ENCODE measurements at places on chromosomes 6 and 20.

- peak; percentile 44 for DNase-seq
These were observed 81.0 kb downstream of the GPX5 start for GRCh38 chr6:28606424-28607391.

- no peak for DNase-seq
These were observed 123.7 kb downstream of the RCAN2 start for GRCh38 chr6:46367354-46368168.

DNA sequence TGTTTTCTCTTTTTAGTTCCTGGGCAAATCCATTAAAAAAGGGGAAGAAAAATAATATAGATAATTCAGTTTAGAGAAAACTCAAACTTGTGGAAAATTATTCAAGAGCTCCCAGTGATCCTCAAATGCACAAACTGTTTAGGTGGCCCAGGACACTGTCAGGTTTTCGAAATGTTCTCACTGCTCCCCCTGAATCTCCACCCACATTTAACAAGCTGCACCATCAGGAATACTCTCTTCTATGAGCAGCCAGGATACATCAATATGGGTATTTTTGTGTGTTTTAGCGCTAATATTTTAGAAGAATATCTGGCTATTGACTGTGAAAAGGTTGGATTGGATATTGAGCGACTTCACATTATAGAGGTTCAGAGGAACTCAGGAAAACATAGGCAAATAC lies 43.9 kb downstream of the OR2B2 start:
- DNase-seq, result no peak

- DNase-seq, result no peak
These were observed 113.8 kb upstream of the ARMC2 start for GRCh38 chr6:108734271-108734922.

- no peak for DNase-seq
These were observed 2.1 kb downstream of the HLA-DQB1 start for GRCh38 chr6:32664354-32664753.

DNA sequence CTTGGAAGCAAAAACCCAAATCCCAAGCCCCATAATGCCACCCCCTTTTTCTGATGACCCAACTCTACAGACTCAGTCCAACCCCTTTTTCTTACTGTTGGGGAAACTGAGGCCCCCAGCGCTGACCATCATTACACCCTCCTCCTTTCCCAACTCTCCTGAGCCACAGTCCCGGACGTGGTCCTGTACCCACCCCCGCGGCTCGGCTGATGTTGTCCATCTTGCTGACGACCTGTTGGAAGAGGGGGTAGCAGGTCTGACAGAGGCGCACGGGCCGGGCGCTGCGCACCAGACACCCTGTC lies 533 bp downstream of the OSTM1 start:
- DNase-seq, result no peak

- DNase-seq, result no peak
These were observed 935.1 kb downstream of the KIF16B start for GRCh38 chr20:15637950-15638754.

DNA sequence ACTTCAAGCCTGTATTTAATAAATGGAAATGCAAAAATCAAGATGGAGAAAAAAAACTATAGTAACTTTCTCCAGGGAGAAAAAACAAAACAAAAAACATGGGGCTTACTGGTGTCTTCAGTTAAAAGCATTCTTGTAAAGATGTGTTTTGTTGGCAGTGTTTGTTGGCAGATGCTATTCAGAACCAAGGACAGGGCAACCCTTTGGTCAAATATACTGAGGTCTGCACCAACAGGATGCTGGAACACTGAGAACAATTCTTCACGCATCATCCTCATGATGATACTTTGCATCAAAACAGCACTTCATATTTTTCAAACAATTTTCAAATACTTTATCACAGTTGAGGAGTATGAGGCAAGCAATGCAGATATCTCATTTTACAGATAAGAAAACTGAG lies 63.7 kb upstream of the CBLN4 start:
- DNase-seq, result no peak

DNA sequence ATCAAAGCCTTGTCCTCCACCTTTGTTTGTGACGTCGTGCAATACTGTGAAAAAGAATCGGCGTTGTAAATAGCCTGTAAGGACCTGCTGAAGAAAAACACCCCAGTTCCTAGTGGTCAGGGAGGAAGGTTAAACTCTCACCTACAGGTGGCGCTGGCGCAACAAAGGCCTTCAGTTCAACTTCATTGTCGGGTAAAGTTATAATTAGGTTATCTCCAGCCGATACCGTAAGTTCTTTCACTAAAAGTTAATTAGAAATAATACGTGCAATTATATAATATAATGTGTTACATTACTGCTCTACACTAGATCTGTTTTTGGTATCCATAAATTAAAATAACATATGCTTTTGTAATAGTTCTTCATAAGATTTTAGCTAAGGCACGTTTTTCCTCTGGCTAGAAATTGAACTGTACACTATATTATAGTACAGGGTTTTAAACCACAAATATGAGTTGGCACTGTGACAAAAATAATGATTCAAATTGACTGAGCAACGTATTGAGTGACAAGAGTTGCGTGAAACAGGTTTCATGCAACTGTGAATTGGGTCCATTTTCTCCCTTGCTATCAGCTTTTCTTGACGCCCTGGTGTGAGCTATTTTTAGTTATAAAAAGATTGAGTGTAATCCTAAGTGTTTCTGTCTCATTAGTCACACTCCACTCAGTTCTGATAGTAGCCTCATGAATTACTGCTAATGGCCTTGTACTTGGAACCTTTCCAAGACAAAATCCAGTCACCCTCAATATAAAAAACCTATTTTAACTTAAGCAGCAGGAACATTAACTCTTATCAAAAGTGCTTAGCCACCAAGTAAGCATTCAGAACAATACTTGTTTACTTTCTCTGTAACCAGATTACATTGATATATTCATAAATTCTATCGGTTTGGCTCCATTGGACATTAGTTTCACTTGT lies 62.3 kb downstream of the KIAA0319 start:
- DNase-seq, result peak; percentile 44

- no peak for DNase-seq
These were observed 4.7 kb downstream of the BTN2A2 start for GRCh38 chr6:26387565-26387964.

DNA sequence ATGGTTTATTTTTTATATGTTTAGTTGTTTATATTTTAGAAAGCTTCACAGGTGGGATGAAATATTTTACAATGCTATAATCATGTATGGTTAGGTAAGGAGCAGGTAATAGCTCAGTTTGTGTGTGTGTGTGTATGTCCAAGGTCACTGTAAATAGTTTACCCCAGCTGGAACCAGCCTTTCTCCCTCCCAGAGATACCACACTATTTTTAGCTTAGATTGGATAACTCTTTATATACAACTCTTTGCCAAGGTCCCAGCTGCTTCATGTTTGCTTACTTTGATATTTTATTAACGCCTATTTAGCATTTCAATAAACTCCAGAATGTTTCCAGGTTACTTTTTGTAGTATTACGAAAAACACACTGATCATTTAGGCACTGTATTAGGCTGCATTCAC lies 1.8 kb upstream of the PEX7 start:
- DNase-seq, result no peak

GRCh38 chr20:61499859-61500554 lies 247.9 kb downstream of the CDH4 start:
- DNase-seq, result no peak

DNA sequence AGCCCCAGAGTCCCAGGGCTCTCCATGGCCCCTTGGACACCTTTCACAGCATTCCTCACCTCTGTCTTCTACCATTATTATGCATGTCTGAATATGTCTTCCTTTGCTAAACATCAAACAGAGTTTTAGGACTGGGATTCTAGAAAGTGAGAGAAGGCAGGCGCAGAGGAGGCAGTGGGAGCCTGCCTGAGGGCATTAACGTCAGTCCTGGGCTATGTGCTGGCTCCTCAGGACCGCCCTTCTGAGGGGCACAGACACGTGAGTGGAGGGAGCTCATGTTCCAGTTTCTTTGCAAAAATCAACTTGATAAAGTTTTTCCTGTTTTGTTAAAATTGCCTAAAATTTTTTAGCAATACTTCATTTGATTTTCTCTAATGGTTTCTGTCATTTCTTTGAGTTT lies 38.0 kb downstream of the C6orf15 start:
- no peak for DNase-seq

DNA sequence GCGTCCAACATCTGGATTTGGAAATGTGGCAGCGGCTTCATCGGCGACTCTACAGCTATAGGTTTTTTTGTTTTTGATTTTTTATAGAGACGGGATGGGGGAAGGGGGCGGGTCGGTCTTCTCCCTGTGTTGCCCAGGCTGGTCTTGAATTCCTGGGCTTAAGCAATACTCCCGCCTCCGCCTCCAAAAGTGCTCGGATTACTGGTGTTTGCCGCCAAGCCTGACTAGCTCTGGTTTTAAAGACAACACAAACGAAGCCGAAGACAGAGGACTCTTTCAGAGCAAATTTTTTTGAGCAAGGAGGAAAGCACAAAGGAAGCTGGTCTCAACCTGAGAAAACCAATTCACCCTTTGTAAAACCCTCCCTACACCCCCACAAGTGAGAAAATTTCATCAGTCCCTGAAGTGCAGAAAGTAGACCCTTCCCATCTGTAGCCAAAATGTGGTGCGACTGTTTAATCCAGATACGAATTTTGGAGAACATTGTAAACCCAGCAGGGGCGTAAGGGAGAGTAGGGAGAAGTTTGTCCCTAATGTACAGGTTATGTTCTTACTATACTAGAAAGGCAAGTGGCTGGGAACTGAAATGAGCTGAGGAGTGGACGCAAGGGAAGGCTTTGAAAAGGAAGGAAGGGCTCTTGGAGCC lies 185.9 kb downstream of the TRIM27 start:
- no peak for DNase-seq

- DNase-seq, result no peak
These were observed 394.4 kb upstream of the ADGRB3 start for GRCh38 chr6:68240726-68241125.

DNA sequence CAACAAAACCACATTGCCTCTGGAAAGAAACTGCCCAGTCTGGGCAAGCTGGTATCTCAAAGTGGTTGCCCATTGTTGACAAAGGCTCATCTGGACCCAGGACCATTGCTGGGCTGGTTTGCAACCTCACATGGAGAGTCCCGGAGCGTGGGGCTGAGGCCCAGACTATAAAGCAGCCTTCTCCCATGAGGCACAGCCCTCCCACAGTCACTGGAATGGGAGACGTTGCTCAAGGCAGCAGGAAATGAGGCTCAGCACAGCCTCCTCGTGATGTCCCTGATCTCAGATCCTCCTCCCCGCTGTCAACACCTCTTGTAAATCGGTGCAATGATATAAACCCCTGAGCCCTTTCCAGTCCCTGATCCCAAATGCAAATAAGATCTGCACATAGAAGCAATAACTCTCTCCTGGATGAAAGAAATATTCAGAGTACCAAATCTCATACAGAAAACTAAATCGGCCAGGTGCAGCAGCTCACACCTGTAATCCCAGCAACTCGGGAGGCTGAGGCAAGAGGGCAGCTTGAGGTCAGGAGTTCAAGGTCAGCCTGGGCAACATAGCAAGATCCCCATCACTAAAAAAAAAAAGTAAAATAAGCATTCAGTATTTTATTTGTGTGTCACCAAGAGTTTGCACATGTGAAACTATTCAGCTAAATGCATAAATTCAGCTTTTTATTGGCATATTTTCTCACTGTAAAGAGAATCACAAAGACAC lies 103.0 kb upstream of the RREB1 start:
- no peak for DNase-seq

- no peak for DNase-seq
These were observed 78.7 kb downstream of the NCOA7 start for GRCh38 chr6:125869427-125869826.

- no peak for DNase-seq
These were observed 141.0 kb downstream of the BCAS1 start for GRCh38 chr20:53929399-53929798.

- no peak for DNase-seq
These were observed 234.1 kb downstream of the TMEM242 start for GRCh38 chr6:157089258-157089657.

DNA sequence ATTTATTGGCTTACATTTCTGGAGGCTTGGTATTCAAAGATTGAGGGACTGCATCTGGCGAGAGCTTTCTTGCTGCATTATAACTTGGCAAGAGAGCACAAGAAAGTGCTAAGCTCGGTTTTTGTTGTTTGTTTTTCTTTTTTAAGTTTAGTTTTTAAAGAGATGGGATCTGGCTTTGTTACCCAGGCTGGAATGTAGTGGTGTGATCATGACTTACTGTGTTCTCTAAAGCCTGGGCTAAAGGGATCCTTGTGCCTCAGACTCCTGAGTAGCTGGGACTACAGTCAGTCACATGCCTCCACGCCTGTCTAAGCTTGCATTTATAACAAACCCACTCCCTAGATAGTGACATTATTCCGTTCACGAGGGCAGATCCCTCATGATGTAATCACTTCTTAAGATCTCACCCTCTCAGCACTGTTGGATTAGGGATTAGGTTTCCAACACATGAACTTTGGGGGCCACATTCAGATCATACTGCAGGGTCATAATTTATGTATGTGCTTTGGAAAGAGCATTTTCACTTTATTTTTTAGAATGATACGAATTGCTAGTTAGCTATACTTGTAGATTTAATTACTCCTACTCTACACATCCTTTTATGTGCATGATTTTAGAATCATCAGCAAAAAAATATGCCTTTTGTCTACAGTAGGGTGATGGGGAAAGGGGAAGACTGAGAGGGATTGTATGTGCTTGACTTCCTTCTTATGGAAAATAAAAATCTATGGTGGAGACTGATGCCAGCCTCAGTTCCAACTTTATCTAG lies 167.8 kb downstream of the JARID2 start:
- DNase-seq, result no peak

DNA sequence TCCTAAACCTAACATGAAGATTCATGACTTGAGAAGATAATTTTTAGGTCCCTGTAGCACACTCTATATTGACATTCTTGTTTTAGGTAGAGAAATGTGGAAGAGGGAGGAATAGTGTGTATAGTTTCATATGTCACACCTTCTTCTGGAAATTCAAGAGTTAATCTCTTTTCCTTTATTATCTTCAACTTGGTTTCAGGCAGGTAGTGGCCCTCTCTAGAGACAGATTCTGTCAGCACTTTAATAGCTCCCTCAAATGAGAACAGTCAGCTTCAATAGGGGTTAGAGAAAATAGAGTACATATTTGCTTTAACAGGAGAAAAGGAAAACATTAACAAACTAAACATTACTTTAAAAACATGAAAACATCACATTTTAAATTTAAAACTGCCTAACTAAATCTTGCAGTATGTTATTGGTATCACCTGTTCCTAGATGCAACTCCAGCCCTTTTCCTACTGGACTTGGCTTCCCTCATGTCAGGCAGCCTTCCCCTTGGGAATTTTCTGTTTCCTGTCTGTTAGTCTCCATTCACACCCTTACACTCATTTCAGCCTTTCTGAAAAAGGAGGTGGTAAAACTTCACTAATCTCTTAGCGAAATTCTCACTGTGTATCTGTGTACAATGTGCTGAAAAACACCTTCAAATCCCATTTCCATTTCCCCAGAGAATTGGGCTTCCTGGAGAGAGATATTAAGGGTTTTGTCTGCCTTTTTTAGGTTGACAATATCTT lies 192.3 kb upstream of the RNF217 start:
- DNase-seq, result no peak

GRCh38 chr6:72642435-72642834 lies 20.6 kb downstream of the KCNQ5 start:
- DNase-seq, result no peak

DNA sequence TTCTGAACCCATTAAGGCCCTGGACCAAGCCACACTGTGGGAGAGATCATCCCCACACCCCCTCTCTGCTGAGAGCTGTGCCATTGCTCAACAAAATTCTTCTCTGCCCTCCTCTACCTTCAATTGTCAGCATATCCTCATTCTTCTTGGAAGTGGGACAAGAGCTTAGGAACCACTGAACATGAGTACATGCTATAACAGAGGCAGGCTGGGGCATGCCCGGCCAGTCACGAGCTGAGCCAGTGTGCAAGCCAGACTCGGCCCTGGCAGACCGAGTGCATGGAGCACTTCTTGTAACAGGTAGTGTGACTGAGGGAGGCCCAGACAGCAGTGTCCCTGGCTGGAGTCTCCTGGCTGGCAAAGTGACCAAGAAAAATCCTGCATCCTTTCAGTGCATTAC lies 149.2 kb downstream of the MOXD1 start:
- no peak for DNase-seq
